Activated T-cell treated with anti-CD3 and anti-CD28 coated beads, Interleukin-2, amount 50 U/mL, for 48 hours (primary cell): ENCODE measurements at places on chromosomes 7 and 10.

GRCh38 chr7:152876749-152877148 lies 117.2 kb downstream of the ACTR3B start:
- no peak for DNase-seq

DNA sequence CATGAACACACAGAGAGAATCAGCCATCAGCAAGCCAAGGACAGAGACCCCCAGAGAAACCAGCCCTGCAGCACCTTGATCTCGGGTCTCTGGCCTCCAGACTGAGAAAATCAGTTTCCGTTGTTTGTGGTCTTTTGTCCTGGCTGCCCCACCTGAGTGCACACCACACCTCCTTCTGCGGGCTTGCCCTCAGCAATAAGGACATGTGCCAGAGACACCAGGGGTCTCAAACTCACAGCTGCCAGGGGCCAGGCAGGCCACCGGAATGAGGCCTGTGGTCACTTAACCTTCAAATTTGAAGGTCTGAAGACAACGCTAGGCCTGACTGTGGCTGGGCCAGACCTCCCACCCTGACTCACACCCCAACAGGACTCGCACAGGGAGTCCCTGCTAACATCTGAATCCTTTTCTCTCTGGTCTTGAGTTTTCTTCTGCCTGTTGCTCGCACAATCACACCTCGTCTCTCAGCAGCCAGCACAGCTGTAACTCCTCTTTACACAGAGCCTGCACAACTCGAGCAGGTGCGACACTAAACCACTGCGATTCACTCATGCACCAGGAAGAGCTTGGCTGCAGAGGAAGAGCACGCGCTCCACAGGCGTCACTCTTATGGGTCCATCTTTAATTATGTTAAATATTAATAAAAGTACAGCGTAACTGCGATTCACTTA lies 86.2 kb downstream of the CHST15 start:
- DNase-seq: no peak

GRCh38 chr7:84393786-84394185 lies 199.2 kb upstream of the SEMA3A start:
- DNase-seq: no peak

DNA sequence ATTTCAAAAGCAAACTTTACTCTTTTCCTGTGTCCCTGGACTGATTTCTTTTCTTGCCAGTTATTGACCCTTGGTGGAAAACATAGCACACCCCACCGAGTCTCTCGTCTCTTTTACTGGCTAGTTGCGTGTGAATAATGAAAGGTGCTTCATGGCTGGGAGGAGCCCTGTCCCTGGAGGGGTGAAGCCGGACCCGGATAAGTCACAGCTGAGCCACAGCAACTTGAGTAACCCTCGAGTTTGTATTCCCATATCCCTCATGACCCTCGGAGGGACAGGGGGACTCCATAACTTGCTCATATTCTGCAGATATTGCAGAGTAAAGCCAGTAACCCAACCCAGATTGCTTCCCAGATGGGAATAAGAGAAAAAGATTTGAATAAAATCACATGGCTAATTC lies 147.5 kb upstream of the FRMD4A start:
- DNase-seq: no peak

DNA sequence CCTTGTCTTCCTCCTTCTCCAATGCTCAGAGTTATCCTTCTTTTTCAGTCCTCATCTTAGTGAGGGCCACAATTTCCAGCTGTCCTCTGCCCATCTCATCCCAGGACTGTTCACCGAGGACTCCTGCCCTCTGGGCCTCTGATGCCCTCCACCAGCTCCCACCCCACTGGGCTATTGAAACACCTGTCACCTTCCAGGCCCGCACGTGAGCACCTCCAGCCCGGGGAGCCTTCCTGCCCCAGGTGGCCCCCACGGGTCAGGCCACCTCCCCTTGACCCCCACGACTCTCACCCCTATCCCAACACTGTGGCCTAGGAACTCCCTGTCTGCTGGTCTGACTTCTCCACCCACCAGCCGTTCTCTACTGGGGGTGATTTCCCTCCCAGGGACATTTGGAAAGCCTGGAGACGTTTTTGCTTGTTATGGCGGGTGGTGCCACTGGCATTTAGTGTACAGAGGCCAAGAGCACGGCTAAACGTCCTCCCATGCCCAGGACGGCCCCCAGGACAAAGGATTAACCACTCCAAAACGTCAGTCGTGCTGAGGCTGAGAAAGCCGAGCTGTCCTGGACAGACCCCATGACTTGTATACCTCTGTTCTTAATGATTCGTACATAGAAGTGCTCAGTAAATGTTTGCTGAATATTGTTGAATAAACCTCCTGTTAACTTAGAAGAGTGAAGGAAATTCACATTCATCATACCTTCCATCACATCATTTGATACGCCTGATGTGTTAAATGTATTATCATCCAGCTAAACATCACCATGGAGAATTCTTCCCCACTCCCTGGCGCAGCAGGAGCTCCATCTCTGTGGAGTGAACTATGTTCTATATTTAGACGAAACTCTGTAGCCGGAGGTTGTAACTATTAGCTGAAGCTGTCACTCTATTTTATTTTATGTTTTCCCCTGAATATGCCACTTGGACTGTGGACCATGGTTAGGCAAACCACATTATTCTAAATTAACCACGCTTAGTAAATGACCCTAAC lies 270.1 kb upstream of the SHH start:
- DNase-seq: no peak

DNA sequence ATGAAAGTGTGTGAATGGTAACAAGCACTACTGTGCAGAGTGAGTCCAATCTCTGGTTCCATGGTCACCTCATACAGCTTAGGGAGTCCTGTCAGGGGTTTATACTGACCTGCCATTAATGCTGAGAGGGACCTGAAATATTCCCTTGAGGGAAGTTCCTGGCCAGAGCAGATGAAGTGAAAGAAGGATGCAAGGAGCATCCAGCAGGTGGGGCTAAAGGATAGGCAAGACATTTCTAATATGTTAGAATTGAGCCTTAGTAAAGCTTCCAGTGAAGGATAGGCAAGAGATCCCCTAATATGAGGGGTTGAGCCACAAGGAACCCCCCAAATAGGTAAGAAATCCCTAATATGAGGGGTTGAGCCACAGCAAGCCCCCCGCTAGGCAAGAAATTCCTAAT lies 25.5 kb upstream of the FAM221A start:
- no peak for DNase-seq

DNA sequence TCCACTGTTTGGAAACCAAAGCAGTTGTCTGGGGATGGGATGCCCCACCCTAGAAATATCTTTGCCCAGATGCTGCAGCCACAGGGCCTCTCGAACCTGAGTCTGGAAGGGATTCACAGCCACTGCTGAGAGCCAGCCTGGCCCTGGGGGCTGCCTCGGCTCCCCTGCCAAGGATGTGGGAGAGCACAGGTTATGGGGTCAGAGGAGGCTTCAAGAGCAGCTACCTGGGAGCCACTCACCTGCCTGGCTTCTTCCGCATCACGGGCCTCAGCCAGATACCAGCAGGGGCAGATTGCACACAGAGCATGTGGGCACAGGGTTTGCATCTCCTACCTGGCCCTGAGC lies 5.4 kb upstream of the PWWP2B start:
- no peak for DNase-seq

- DNase-seq: no peak
These were observed 2.4 kb downstream of the UROS start for GRCh38 chr10:125820701-125821100.

- no peak for DNase-seq
These were observed 146.5 kb downstream of the GLRX3 start for GRCh38 chr10:130282492-130283218.
